ENCODE measurements at places on chromosomes 2 and 18. TPM values are rescaled to one million over a fixed set of nuclear protein-coding genes. Genes with fewer than 3 reads are reported as not detected.
A peak's percentile ranks its signal among the peaks of the same experiment; 100 is the strongest.

Gene DYNC1I2
- polyA plus RNA-seq: 105 TPM

DNA sequence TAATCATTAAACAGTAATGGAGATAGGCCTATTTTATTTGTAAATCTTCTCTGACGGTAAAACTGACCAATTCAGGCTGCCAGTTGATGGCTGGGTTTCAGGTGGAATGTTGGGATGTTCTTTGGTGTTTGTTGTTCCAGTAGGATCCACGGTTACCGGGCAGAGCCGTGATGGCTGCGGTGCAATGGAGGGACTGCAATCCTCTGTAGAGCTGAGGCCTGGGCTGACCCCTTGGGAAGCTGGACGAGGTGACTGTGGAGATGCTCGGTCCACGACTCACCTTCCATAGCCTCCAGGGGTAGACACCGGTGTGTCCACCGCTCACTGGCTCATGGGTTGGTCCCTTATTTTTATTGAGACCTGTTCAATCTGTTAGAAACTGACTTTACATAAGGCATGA, 42.5 kb downstream of the ZNF519 start:
- DNase-seq: no peak

GRCh38 chr18:21457179-21457535, 143.3 kb downstream of the ESCO1 start:
- DNase-seq: no peak

GRCh38 chr2:201440182-201440581, 11.1 kb downstream of the TRAK2 start:
- DNase-seq: peak; percentile 48

- no peak for DNase-seq
Measured at GRCh38 chr2:7083580-7084509, 166.6 kb downstream of the RNF144A start.

Gene SMYD1
- polyA plus RNA-seq: 0.06 TPM

DNA sequence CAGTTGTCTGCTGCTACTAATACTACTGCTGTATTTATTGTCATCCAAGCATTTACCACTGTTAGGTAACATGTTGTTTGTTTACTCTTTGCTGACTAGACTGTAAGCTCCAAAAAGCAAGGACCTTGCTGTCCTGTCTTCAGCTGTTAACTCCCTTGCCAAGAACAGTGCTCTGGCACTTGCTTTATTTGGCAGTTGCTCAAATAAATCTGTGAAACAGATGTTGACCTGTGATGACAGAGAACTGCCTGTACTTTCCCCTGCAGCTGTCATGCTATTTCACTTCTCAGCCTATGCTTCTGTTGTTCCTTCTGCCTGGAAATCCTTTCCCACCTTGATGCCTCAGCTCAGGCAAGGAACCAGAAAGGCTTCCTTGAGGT, 181.2 kb downstream of the ATAD2B start:
- no peak for DNase-seq
